ENCODE measurements at places on chromosomes 12 and 14.

DNA sequence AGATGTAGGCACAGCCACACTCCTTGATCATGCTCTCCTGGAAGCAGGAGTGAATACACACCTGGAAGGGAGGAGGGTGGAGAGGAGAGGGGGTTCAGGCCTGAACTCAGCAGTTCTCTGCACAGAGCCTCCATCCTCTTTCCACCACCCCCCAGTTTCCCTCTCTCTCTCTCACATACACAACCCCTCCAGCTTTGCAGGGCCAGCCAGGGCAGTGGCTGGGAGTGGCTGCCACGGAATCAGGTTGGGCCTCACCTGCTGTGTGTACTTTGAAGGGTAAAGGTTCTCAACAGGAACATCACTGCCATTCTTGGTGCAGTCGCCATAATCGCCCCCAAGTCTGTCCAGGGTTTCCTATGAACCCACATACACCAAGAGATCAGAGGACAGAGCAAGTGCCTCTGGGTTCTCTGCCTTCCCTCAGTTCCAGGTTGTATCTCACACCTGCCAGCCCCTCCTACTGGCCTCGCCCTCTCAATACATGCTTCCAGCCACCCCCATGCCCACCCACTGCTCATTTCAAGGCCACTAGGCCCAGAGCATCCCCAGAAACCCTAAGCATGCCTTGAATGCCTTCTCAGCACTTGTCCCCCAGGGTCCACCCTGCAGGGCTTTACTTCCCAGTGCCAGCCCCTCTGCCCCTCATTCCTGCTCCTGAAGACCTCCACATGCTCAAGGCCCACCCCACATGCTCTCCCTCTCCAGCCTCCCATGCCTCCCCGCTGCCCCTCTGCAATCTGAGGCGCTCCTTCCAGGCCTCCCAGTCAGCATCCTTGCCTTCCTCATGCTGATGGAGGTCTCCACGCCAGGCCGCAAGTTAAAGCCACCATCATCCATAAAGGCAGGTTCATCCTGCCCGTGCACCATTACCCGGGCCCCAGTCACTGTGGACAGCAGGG lies 12.9 kb upstream of the TNFRSF1A start:
- no peak for DNase-seq

- DNase-seq, result no peak
These were observed 99.7 kb downstream of the RFLNA start for GRCh38 chr12:124394462-124395128.

DNA sequence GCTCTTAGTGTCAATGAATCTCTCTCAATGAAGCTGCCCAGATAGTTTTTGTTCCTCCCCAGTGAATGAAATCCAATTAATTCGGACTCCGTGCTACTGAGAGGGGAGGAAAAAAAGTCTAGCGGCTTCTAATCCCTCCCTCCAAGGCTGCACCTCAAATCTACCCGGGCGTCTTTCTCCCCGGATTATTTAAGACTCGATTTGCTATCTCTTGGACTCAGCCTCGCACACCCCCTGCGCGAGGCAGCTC lies 134 bp downstream of the DUSP6 start:
- DNase-seq, result no peak

DNA sequence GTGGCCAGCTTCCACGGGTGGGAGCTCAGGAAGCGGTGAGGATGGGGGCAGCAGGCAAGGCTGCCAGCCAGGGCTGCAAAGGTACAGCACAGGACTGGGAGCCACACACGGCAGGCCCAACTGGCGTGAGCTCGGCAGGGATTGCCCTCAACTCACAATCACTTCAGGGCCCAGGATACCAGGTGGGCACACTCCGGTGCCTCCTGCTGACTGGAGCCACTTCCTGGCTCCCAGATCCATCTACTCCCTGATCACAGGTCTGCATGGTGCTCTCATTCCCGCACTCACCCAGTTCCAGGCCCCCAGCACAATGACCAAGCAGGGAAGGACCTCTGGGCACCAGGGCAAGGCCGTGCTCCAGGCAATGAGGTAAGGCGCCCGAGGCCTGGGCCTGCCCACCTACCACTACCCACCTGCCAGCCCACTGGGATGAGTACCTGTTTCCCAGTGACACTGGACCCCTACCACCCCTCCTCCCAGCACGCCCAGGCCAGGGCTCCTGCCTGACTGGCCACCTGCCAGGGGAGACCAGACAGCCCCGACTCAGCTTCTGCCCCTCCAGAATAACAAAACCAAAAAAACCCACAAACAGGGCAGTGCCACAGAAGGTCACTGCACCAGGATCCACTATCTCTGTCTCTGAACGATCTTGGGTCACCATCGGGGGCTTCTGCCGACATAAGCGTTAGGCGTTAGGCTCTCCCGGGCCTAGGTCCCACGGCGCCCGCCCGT lies 1.8 kb downstream of the JAG2 start:
- DNase-seq, result no peak

- no peak for DNase-seq
These were observed 116.3 kb downstream of the TMTC3 start for GRCh38 chr12:88258396-88258795.

- no peak for DNase-seq
These were observed 7.6 kb upstream of the PFDN5 start for GRCh38 chr12:53287741-53288216.

DNA sequence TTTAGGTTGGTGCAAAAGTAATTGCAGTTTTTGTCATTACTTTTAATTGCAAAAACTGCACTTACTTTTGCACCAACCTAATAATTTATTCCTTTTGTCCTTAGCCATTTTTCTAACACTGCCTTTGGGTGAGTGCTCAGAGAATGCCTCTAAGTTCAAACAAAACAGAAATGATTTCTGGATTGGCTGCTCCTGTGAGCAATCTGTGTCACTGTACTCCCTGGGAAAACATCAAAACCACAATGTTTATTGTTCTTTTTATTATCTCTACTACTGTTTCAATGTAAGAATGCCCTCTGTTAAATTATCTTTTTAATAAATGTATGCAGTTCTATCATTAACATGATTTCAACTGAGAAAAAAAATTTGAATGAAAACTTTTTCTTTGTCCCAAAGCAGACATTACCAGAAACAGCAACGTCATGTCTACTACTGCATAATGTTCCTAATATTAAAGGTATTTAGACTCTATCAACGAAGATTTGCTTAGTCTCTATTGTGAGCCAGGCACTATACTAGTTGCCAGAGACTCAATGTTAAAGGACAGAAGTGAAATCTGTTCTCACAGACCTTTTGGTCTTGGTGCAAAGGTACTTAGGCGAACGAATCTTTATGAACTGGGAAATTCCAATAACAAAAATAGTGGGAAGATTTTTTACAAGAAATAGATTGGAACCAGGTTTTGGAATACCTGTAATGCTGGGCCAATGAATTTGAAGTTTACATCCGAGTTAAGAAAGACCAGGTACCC lies 6.2 kb downstream of the SLC41A2 start:
- DNase-seq, result no peak

DNA sequence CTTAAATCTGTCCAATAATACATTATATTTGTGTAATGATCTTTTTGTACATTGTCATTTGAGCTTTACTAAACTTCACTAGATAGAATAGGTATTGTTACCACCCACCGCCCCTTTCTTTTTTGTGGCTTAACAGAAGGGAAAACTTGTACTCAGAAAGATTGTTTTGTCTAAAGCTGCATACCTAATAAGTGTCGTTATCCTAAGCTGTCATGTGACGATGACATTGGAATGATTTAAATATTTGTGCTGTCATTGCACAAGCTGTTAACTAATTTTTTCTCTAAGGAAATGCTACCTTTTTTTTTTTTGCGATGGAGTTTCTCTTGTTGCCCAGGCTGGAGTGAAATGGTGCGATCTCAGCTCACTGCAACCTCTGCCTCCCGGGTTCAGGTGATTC lies 3.6 kb downstream of the DIP2B start:
- DNase-seq, result no peak

All from cerebellar nuclear complex (tissue), 1 donor.